ENCODE measurements at places on chromosomes 7 and 10.

DNA sequence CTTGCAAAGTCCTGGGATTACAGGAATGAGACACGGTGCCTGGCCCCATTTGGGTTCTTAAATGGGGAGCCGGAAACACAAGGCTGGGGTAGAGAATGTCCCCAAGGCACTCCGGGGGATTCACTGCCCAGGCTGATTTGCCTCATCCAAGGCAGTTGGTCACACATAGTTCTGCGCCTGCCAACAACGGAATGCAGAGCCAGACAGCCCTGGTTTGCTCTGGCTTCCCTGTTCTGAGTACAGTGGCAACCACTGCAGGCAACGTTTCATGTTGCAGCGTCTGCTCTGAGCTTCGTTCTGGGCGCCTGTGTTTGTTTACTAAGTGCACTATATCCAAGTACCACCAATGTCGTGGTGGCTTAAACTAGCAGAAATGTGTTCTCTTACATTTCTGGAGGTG, 61.7 kb upstream of the C1QL3 start:
- DNase-seq: no peak

GRCh38 chr10:11661441-11661840, 50.0 kb upstream of the USP6NL start:
- no peak for DNase-seq

- no peak for DNase-seq
Observed at GRCh38 chr10:44389150-44389549, 4.3 kb upstream of the CXCL12 start.

DNA sequence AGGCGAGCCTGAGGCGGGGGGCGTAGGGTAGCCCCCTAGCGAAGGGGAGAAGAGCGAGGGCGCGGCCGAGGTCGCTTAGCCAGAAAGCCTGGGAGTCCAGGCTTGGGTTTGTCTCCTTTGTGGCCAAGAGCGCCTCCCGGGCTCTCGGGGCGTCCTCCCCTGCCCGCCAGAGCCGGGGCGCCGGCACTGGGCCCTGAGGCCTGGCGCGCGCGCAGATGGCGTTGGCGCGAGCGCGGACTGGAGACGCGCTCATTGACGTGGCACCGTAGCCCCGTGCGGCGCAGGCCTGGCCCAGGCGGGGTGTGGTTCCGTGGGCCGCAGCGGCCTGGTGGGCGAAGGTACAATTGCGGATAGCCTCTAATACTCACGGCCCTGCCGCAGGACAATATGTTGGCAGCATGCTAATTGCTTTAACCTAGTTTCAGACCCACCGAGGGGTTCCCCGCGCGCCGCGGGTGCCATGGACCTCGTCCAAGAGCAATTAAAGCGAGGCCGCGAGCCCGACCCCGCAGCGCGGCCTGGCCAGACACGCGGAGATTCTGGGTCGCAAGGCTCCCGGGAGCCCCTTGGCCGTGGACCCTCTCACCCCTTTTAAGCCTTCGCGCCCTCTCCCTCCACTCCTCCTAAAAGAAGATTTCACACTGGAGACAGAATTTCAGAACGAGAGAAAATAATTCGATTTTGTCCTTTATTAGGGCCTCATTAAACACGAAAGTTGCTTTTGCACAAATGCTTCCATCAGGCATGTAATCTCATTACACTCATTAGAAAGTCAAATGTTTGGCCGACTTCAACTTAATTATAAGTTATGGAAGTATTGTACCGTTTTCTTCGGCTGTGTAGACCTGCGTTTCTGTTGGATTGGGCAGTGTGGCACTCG, 3.1 kb downstream of the PTF1A start:
- DNase-seq: no peak

DNA sequence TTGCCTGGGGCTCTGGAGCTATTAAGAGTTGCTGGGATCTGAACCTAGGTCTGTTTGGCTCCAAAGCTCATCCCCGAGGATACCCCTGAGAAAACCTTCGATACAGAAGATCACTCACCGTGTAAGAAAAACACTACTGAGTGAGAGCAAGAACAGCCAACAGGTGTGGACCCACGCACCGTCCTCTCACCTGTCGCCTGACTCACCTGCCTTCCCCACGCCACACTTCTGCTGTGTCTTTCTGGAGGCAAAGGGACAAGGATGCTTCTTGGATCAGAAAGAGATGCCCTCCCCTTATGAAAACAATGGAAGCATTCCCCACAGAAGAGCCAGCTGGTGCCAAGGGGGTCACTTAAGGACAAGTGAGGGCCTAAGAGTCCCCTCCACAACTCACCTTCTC, 46.7 kb downstream of the COL13A1 start:
- no peak for DNase-seq

DNA sequence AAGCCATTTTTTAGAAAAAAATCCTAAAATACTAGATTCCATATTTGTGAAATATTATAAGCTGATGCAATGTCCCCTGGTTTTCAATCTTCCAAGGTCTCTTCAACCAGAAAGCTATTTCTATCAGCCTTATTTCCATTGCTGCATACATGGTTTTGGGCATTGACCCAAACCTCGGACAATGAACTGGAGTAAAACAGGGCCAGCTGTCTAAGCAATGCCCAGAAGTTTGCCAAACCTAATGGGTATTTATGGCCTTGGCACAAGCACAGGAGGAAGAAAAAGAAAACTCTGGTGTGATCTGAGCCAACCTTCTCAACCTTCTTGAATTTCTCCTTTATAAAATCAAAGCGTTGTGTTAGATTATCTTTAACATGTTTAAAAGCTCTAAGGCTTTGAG, 402.3 kb downstream of the DNAJB9 start:
- no peak for DNase-seq

- no peak for DNase-seq
Observed at GRCh38 chr10:48554246-48554645, 50.6 kb downstream of the ARHGAP22 start.

GRCh38 chr10:108567899-108568752, 1355.2 kb downstream of the XPNPEP1 start:
- DNase-seq: no peak

DNA sequence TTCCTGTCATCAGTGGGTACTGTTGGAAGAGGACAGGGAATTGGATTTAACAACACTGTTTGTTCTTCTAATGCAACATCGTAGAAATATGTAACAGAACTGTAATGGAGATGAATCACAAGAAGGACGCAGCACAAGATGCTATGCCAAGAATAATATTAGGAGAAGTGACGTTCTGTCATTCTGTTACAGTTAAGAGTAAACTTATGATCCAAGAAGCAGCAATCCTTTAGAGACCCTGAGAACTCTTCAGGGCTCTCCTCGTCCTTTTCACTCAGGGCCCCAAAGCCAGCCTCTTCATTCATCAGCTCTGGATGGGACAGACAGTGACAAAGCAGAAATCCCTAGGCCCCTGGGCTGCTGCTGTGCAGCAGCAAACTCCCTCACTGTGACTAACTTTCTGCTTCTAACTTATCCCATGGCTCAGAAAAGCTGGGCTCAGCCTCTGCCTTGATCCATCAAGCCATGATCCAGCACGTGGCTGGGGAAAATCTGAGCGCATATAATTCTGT, 8.7 kb upstream of the IL6 start:
- DNase-seq: no peak

- DNase-seq: no peak
Observed at GRCh38 chr10:121648493-121648892, 50.2 kb upstream of the FGFR2 start.

DNA sequence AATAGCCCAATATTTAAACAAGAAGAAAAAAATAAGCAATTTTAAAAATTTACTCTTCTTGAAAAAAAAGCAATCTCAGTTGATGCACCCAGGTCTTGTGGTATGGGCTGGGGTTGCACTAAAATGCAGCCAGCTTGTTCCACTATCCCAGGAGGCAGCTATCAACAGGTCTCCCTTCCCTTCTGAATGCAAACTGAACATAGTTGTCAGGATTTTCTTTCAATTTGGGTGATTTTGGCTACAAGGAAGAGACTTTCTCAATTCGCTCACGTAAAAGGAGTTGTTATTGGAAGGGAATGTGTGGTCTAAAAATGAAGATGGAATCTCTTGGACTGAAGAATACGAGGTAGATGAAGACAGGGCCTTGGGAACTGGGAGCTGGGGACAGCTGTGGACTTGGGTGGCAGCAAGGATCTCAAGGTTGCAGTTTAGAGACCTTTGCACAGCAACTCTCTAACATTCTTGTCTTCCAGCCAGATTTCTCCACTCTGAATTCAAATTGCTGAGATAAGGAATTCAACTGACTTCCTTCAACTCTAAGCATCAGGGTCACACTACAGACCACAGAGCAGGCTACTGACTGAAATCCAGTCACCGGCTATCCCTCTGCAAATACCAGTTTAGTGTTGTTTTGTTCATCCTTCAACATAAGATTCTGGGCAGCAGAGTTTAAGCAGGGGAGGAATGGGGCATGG, 3.1 kb upstream of the TMEM26 start:
- DNase-seq: no peak

DNA sequence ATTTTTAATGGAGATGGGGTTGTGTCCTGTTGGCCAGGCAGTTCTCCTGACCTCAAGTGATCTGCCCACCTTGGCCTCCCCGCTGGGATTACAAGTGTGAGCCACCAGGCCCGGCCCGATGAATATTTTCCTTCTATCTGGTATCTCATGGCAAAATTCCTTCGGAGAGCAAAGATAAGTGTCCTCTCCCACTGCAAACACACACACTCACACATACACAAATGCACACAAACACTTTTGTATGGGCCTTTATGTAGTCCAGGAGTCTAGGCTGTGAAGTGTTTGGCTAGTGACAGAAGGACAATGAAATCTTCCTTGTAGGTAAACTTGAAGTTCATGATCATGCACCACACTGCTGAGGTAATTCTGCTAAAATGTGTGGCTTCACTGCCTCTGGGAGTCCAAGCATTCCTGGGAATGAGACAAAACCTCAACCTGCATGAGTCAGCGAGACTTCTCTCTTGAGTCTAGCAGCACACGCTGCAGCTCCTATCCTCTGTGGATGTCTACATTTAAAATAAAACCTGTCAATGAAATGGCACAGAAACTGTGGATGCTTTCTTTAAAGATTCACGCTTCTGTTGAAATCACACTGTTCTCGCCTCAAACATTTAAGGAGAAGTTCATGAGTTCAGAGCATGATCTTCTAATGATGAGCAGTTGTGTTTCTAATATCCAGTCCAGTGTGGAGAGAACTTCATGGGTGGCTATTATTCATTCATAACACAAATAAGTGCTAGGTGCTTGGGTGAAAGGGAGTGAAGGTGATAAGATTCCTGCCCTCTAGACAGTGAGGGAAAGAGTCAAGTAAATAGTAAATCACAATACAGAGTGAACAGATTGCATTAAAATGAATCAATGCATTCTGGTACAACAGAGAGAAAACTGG, 96.5 kb downstream of the NRP1 start:
- DNase-seq: no peak

DNA sequence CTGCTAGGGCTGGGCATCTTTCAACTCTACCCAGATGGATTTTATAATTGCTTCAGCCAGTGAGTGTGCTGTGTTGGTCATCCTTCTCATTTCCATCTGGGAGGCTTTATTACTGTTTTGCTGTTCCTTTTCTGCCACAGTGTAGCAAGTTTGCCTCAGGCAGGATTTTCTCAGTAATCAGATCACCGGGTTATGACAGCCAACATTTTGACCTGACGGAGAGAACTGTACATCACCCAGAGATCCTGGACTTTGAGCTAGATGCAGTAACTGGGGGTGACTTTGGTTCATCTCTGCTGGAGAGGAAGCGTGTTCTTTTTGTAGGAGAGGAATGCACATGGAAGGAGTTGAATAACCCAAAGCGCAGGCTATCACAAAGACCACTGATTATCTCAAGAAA, 111.8 kb upstream of the AGR3 start:
- DNase-seq: no peak
